ENCODE measurements at places on chromosomes 1 and 21. TPM values are rescaled to one million over a fixed set of nuclear protein-coding genes. Genes with fewer than 3 reads are reported as not detected.

TNFRSF8 gene
- 0.70 TPM for total RNA-seq

RORC gene
- total RNA-seq, result not detected

RIMKLA gene
- not detected for total RNA-seq

RAB4A gene
- 66.8 TPM for total RNA-seq

PTTG1IP gene
- 276 TPM for total RNA-seq

FCN3 gene
- not detected for total RNA-seq

CATSPERE gene
- total RNA-seq, result 0.12 TPM

RC3H1 gene
- total RNA-seq, result 11.6 TPM

SPATA45 gene
- total RNA-seq, result not detected

NTMT2 gene
- not detected for total RNA-seq

TDRKH gene
- total RNA-seq, result 1.5 TPM

OPRD1 gene
- total RNA-seq, result not detected

SYCP1 gene
- not detected for total RNA-seq

CD53 gene
- not detected for total RNA-seq
